ENCODE measurements at places on chromosomes 7 and 10.

GRCh38 chr10:119769886-119770285 is 44.0 kb downstream of the INPP5F start:
- DNase-seq, result no peak

GRCh38 chr7:116810267-116811116 is 51.9 kb upstream of the CAPZA2 start:
- no peak for DNase-seq

GRCh38 chr10:22893781-22894180 is 34.1 kb upstream of the ARMC3 start:
- no peak for DNase-seq

DNA sequence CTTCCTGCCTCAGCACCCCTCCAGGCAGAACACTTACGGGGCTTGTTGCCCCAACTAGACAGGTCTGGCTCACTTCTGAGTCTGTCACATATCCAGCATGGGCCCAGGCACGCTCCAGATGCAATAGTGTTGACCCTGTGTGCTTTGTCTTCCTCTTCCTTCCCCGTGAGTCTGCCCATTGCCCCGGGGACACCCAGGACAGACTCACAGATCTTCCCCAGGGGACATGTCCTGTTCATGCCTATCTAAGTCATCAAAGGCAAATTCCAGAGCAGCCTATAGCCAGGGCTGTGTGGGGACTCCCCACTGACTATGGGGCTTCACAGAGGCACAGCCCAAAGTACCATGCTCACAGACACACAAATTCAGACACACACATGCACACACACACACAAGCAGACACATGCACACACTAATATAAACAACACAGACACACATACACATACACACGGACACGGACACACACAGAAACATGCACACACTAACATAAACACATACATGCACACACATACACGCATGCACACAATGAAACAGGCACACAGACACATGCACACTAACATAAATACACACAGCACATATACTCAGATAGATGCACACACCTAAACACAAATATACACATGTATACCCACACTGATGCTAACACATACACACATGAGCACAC is 175.8 kb downstream of the KCNMA1 start:
- DNase-seq, result no peak

DNA sequence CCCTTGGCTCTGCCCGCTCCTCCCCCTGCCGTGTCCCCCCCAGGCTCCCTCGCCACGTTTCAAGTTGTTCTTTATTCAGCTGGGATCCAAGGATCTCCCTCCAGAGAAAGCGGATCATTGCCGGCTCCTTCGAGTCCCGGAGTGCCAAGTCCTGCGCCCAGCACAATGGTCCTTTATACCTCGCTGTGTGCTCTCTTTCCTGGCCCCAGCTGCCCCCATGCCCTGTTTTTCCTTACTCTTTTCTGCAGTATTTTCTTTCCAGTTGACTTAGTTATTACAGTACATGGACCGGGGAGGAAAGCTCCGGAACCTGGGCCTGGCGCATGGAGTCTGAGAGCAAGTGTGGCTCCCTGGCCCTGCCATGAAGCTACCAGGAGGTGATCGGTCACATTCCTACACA is 88.1 kb upstream of the KMT2C start:
- no peak for DNase-seq

DNA sequence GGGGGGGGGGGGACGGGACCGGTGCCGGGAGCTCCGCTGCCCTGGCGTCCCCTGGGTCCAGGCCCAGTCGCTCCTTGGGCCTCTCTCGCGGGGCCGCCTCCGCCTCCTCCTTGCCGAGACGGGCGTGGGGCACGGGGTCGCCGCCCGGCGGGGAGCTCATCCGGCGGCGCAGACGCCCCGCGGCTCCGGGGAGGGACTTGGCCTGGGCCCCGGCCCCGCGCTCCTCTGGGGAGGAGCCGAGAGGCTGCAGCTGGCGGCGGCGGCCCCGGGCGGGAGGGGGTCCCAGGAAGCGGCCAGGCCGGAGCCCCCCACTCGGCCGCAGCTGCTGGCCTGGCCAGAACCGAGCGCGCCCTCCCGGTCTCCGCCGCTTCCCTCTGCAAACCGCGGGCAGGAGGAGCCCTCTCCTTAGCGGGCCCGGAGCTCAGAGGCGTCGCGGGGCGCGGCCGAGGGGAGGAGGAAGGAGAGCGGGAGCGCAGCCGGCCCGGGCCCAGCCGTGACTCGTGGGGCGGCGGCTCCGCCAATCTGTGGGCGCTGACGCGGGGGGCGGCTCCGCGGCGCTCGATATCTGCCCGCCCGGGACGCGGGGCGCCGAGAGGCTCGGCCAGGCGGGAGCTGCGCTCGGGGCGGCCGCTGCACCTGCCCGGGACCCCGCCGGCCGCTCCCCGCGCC is at the start of gene FAM20C:
Gene FAM20C, plus strand, starts transcription at position 591 of the 669 bp plus-strand sequence. CDS start 629 bp downstream, outside the sequence.
- DNase-seq, result no peak

DNA sequence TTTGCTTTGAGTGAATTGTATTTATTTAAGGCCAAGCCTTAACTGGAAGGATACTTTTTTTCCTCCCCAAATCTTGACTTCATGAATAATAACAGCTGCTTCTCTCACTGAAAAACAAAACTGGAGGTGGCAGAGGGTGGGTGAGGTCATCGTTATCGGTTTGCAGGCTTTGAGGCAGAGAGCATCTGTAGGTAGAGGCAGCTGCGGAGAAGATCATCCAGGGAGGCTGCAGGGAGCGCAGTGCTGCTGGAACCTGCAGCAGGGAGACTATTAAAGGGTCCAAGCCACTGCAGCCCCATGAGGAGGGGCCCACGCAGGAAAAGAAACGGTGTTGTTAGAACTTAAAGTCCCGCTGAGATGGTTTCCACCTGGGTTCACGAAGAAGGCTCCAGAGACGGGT is 112.1 kb upstream of the SDK1 start:
- no peak for DNase-seq

DNA sequence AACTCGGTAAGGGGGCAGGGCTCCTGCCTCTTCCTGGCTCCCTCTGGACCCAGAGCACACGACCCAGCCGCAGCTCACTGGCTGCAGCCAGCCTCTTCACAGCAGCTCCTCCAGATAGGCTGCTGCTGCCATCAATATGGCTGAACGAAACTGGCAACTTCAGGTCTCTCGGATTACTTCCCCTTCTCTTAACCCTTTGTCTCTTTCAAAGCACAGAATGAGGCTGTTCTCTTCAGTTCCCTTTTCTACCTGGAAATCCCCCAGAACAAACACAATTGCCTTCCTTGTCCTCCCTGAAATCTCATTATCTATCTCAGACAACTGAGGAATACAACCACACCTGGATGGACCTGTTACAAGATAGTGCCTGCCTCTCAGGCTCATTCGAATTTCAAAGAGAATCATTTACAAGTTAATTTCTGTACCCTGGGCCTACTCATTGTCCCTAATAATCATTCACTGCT is 193.4 kb upstream of the MBL2 start:
- DNase-seq, result no peak

- no peak for DNase-seq
These were observed 65.5 kb downstream of the CPVL start for GRCh38 chr7:29080803-29081202.

GRCh38 chr10:73228247-73228646 is 18.8 kb downstream of the DNAJC9 start:
- DNase-seq, result no peak

DNA sequence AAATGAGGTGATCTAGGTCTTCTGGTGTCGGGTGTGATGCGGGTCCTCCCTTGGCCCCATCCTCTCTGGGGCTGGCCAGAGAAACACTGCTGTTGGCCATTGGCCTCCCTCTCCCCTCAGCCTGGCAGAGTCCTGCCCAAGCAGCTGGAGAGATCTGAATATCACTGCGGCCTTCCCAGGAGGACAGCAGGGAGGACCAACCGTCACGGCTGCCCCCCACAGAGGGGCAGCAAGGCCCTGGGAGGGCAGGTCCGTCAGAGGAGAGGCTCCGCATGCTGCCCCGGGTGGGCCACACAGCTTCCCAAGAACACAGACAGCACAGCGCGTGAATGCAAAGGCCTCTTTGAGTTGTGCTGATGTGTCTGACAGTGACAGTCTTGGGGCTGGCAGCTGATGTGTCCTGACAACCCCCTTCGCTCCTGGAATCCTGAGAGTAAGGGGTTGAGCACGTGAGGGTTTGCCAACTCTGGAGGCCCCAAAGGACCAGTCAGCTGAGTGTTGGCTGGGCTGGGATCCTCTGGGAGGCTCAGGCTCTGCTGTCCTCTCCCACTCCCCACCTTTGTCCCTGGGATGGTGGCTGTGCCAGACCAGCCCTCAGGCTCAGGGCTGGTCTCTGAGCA is 132.5 kb upstream of the UNC5B start:
- DNase-seq, result no peak

GRCh38 chr10:73858750-73859427 is 15.5 kb downstream of the CAMK2G start:
- DNase-seq, result no peak

DNA sequence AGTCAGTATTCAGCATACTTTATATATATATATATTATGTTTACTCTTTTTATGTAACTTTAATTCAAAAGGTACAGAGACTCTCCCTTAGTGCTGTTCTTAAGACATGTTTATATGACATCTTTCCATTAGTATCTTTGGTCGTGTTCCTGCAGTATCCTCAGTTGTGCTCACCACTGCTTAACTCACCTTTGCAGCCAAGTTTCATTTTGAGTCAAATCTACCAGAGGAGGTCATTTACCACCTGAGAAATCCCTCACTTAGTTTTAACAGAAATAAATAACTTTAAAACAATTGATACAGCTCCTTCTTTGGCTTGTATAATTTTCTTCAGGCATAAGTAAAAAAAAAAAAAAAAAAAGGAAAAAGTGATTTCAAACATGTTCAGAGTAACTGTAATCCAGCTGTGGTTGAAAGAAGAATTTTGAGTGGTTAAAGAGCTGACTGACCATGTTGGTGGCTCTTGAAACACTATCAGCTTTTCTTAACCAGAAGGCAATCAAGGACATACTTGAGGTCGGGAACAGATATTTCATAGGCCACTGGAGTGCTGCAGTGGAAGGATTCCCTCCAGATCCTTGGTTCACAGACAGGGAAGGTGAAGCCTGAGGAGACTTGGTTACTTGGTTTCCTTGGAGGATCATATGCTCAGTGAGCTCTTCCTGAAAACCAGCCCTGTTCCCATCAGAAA is 116.8 kb downstream of the AUTS2 start:
- DNase-seq, result no peak

- no peak for DNase-seq
These were observed 148.7 kb upstream of the RSU1 start for GRCh38 chr10:16965740-16966447.

- DNase-seq, result no peak
These were observed 12.7 kb downstream of the LOXL4 start for GRCh38 chr10:98255146-98255877.

- no peak for DNase-seq
These were observed 219.3 kb upstream of the MKLN1 start for GRCh38 chr7:131108212-131108940.

- no peak for DNase-seq
These were observed 475 bp upstream of the NRBF2 start for GRCh38 chr10:63132651-63133055.

DNA sequence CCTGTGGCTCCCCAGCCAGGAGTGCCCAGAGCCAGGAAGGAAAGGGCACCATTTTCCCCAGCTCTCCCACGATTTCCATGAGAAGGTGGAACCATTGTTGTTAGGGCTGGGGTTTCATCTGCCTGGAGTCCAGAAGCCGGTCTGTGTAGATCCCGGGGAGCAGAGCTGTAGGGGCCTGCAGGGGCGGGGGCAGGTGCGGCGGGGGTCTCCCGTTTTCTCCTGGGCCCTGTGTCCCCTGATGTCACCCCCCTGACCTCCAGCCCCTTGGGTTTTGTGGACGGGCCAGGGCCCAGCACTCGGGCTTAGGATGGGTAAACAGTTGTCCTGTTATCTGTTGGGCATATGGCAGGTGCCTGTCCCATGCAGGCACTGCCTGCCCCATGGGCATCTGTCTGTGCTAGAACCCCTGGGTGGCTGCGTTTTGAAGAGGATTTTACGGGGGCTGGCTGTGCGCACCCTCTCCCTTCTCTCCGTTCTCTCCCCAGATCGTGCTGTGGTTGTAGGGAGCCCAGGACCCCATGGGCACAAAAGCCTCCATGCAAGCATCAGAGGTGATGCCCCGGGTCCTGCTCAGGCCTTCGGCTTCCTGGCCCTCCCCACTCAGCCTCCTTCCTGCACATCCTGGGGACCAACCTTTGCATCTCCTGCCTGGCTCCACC is 158.8 kb downstream of the WDR37 start:
- no peak for DNase-seq

GRCh38 chr7:5451391-5451790 is 27.8 kb upstream of the TNRC18 start:
- no peak for DNase-seq

- no peak for DNase-seq
These were observed 27.6 kb upstream of the CTNNA3 start for GRCh38 chr10:67723601-67724000.

- DNase-seq, result no peak
These were observed 29.9 kb upstream of the ZMIZ1 start for GRCh38 chr10:79038841-79039201.

DNA sequence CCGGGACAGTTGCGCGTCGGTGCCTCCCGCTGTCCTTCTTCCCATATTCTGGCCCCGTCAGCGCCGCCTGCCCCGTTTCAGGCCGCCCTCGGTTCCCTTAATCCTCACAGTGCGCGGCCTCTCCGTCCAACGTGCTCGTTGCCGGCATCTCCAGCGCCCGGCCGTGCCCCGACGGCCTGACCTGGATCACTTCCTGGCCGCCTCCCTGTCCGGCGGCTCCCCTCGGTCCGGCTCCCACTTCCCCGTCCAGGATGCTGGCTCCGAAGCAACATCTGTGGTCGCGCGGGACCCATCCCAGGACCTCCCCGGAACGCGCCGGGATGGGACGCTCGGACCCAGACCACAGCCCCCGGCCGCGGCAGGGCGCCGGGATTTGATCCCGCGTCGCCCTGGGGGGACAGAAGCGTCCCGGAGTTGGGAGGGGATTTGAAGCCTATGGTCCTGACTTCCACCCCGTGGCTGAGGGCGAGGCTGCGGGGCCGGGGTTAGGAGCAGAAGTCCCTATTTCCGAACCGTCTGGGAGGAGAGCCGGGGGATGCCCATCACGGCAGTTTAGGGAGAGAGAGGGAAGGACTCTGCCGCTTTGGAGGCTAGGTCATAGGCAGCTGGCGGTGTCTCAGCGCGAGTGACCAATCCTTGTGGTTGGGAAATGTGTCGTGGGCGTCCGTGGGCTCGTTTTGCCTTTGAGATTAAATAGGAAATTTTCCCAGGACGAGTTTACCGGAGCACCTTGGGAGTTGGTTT is 53.8 kb downstream of the KCTD7 start:
- no peak for DNase-seq

GRCh38 chr7:102916881-102917280 is 4.1 kb downstream of the LRRC17 start:
- DNase-seq, result no peak
